Suprapubic skin (tissue), 4 donors: ENCODE measurements at places on chromosomes 1 and 21.

- no peak for DNase-seq
These were observed at the start of gene B4GALT2 for GRCh38 chr1:43978551-43979260. Gene B4GALT2 (plus strand): TSS chr1:43979210. CDS start chr1:43981161, 1,951 bp downstream.

- DNase-seq: no peak
These were observed 38.5 kb downstream of the AGPAT3 start for GRCh38 chr21:43903451-43904091.

GRCh38 chr1:224070521-224070920, 43.4 kb upstream of the FBXO28 start:
- no peak for DNase-seq

DNA sequence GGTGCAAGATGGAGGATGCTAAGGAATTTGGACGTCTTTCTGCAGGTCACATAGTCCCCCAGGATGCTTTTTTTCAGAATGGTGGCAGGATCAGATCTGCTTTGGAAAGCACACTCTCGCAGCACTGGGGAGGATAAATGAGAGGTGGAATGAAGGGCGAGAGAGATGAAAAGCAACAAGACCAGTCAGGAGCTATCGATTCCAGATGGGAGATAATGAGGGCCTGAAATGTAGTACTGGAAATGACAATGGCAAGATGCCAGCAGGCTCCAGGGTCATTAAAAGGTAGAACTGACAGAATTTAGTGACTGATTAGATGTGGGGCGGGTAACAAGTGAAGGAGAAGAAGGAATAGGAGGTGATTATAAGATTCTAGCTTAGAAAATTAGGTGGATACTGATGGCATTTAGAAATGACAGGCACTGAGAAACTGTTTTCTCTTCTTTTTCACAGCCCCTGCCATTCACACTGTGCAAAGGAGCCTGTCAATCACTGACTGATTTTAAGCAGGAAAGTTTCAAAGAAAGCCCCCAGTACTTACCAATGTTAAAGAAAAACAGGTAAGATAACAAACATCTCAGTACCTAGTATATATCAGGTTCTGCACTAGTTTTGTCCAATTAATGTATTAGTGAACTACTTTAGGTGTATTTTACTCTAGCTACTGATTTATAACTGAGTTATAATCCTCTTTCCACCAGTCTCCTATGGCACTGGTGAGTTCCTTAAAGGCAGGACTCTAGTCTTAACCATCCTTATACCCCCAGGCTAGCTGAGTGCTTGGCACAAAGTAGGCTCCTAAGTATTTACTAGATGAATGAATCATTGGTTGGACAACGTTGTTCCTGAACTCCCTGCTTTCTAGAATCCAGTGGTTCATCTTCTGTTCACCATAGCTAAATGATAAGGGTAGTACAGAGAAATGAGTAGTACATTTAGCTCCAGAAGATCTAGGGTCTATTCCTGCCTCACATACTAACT, 9.2 kb downstream of the PIGM start:
- no peak for DNase-seq

- no peak for DNase-seq
These were observed 152.0 kb upstream of the HMCN1 start for GRCh38 chr1:185581961-185582725.

GRCh38 chr1:110673805-110674336, 869 bp downstream of the KCNA3 start:
- no peak for DNase-seq

DNA sequence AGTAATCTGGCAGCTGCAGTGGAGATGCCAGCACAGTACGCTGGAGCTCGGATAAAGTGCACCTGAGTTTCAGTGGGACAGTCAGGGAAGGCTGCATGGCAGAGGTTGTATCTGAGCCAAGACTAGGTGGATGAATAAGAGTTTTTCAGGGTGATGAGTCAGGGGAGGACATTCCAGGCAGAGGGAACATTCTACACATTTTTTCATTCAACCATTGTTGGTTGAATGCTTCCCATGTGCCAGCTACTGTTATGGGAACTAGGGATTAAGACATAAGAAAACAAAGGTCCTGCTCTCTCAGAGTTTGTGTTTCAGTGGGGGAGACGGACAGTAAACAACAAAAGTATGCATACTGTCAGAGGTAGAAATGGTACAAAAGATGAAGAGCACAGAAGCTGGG, 5.2 kb downstream of the LEPR start:
- DNase-seq: no peak

DNA sequence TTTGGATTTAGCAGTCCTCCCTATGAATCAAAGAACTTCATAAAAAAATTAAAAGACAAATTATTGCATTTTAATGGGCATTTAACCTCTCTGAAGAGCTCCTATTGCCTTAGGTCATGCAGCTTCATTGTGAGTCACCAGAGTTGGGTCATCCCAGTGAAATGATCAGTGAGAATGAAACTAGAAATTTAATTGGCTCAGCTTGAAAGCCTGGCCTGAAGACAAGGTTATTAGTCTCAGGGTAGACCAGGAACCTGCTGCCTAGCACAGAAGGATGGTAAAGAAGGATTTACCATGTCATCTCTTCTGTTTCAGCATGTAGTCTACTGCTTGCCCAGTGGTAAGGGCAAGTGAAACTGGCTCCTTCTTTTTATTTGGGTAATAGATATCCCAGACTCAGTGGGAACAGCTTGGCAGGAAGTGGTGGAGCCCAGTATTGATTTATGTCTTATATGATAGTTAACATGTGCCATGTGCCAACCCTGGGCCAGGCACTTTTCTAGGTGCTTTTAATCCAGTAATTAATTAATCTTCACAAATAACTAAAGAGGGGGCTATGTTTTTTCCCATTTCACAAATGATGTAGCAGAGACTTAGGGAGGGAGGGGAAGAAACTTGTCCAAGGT, 23.6 kb downstream of the LAMC2 start:
- no peak for DNase-seq

- no peak for DNase-seq
These were observed 279.2 kb downstream of the SDCCAG8 start for GRCh38 chr1:243535014-243535413.
